Trophoblast cell (in vitro differentiated cells and primary cell): ENCODE measurements at places on chromosomes 1 and 21.
A peak's percentile ranks its signal among the peaks of the same experiment; 100 is the strongest.

DNA sequence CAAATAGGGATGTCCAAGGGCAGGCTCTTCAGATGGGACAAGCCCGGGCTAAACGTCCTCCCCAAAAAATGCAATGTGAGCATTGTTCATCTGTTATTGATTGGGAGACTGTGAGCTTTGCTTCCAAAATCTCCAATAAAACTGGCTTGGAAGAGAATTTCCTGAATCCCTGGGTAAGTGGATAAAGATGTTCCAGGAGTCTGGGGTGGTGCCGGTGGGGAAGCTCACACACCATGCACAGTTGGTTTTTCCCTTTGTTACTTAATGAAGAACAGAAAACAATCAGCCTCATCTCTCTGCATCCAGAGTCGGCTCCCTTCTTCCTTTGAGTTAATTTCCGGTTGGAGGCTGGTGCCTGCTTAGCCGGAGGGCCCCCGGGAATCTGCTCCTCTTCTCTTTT, 72.1 kb upstream of the ZBTB40 start:
- no peak for DNase-seq

DNA sequence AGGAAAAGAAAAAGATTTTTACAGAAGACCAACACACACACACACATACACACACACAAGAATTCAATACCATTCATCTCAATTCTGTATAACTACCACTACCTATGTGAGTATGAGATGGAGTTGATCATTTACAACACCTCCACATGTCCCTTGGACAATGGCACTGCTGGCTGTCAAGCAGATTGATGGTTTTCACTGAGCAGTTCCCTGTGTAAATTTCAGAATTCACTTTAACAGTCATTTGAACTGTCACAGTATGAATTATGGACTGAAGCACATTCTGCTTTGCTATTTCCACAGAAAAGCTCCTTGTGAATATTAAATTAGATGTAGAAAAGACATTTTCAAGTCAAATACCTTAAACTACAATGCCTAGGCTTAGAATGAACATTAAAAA, 14.3 kb downstream of the KCNT2 start:
- no peak for DNase-seq

DNA sequence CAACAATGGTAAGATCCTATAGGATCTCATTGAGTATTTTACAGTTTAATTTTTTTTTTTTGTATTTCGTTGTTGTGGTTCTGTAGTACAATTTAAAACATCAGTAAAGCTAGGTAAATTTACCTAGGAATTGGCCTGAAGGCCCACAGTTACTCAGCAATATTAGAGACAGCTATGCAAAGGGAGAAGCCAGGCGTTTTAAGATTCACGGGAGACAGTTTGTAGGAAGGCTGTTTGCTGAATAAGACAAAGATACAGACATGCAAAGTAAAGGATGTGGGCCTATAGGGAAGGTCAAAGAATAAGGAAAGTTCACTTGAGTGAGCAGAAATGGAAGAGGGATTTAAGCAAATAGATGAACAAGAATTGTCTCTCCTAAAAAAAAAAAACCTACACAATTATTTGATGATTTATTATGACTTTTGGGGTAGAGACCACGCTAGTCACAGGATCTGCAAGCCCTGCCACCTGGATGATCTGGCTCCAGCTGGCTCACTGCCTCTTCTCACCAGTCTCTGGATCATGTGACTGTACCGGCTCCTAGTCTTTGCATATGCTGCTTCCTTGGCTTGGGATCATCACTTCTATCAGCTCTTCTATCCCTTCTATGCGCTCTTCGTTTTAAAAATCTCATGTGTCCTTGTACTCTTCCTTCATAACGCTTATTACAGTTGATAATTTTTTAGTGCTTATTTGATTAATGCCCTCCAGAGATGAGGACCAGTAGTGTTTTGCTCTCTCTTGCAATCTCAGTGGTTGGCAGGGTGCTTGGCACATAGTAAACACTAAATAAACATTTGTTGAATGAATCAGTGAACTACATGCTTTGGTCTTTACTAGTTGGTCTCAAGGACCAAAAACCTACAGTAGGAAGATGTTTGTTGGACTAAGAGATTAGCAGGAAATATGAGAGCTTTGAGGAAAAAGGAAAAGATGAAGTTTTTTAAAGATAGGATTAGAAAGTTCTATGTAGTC, 14.1 kb downstream of the DYRK1A start:
- DNase-seq: no peak

- peak; percentile 95 for DNase-seq
Measured at GRCh38 chr1:24321697-24322469, 2.7 kb downstream of the GRHL3 start.

DNA sequence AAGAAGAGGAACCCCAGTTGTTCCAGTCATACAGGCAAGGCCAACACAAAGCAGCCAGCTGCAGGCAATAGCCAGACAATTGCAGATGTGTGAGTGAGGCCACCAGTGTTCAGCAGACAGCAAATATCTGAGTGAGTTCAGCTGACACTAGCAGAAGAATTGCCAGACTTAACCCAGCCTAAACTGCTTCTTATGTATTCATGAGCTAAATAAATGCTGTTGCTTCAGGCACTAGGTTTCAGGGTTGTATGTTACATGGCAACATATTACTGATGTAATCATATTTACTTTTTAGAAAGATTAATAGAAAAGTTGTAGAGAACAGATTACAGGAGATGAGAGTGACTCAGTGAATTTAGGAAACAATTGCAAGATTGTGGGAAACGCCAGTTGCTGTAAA, 129.8 kb upstream of the CHODL start:
- no peak for DNase-seq

GRCh38 chr1:178509414-178510007, 3.4 kb upstream of the TEX35 start:
- DNase-seq: no peak

- no peak for DNase-seq
Measured at GRCh38 chr1:31790140-31790539, 25.7 kb downstream of the SPOCD1 start.

GRCh38 chr1:28296401-28297261, 32.2 kb upstream of the MED18 start:
- peak; percentile 97 for DNase-seq

DNA sequence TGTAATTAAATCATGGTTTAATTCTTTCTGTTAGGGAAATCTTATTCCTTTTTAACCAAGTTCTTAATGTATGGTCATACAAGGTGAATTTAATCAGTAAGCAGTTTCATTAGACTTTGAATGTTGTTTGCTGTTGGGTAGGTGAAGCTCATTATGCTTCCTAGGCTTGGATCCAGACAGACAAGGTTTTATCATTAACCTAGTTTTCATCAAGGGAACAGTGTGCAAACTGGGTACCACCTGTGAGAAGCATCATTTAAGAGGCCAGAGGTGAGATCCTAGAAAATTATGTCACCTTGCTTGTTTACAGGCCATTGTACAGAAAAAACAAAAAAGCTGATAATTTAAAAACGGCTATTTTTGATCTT, 130.1 kb downstream of the RYR2 start:
- DNase-seq: no peak

GRCh38 chr1:164742745-164743144, 183.8 kb downstream of the PBX1 start:
- DNase-seq: no peak

DNA sequence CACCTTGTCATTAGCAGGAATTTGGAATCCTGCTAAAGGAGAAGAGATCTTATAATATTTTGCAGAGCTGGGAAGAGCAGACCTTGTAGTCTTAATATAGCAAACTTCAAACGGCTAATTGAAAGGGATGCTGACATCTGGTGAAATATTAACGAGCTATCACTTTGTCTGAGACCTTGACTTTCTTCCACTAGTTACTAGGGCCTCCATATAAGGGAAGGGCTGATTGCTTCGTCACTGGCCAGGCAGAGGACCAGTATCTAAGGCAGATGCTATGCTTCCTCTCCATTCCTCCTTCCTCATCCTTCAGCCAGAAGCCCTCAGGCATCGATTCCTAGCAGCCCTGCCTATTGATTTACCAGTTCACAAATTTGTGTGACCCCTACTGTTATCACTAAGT, 6.0 kb upstream of the VTCN1 start:
- DNase-seq: no peak
